Epithelial cell of proximal tubule (primary cell): ENCODE measurements at places on chromosomes 1 and 21.

DNA sequence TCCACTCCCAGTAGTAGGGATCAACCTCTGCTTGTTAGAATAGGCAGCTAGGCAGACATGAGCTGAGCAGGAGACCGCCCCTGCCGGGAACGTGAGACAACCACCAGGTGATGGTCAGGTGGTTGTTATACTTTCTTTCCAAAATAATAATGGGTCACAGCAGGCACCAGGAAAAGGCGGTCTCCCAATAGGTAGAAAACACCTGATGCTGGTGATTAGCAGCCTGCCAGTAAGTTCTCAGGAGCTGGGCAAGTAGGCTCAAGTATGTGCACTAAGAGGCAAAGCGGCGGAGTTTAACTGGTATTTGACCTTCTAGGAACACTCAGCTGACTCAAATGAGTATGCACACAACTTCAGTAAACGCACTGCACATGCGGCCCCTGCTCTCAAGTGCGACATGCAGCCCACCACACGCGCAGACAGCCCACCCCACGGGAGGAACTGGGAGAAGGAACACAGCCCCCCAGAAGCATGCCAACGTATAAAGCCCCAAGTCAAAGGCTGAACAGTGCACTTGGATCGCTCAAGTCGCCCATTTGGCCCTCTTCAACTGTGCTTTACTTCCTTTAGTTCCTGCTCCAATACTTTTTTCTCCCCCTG lies 80.0 kb downstream of the DESI2 start:
- no peak for DNase-seq

GRCh38 chr1:116375148-116375886 lies 2.3 kb downstream of the ATP1A1 start:
- DNase-seq = no peak

GRCh38 chr1:8164670-8165069 lies 138.6 kb upstream of the ERRFI1 start:
- no peak for DNase-seq

GRCh38 chr1:84862810-84863251 lies 30.2 kb downstream of the LPAR3 start:
- DNase-seq = no peak

DNA sequence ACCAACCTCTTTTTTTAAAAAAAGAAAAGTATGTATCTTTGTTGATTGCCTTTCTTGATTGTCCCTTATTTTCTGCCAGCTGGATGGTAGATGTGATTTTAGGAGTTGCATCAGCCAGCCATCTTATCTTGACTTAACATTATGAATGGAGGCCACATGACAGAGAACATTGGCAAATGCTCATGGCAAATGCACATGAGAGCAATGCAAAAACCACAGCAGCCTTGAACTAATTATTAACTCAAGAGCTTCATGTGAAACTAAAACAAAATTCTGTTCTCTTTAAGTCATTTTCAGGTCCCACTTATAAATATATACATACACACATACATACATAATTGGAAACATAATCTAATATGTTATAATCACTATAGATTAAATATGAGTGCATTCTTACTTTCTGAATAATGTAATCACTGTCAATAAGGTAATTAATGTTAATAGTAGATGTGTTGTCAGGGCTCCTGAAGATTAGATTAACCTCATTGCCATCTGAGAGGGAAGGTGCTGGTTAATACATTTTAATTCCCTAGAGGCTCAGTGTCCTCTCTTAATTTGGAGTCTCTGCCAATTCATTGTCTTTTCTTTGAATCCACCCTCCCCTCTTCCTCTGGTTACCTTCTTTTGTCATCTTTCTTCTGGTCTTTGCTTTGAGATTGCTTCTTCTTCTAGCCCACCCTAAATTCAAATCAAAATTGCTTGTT lies 962.2 kb downstream of the ADGRL2 start:
- DNase-seq = no peak

- no peak for DNase-seq
Observed at GRCh38 chr1:223496883-223497282, 103.7 kb downstream of the CCDC185 start.

DNA sequence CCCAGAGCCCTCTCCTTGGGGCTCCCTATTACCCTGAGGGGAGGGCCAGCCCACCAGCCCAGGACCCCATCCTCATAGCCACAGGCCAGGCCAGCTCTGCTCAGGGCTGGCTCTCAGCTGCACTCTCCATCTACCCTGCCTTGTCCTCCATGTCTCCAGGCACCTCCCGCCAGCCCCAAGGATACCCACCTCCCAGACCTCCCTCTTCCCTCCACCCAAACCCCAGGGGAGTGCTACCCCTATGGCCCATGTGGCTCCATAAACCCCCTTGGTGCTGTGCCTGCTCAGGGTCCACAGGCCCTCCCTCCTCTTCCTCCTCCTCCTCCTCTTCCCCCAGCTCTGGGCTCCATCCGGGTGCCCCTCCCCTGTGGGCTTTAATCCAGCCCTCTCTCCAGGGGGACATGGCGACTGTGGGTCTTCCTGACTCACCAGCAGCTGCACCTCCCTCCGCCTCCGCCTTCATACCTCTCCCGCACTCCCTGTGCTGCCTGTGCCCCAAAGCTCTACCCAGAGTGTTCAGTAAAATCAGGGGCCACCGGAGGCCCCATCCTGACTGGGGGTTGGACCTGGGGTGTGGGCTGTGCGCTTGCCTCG lies 9.1 kb downstream of the YBEY start:
- no peak for DNase-seq

DNA sequence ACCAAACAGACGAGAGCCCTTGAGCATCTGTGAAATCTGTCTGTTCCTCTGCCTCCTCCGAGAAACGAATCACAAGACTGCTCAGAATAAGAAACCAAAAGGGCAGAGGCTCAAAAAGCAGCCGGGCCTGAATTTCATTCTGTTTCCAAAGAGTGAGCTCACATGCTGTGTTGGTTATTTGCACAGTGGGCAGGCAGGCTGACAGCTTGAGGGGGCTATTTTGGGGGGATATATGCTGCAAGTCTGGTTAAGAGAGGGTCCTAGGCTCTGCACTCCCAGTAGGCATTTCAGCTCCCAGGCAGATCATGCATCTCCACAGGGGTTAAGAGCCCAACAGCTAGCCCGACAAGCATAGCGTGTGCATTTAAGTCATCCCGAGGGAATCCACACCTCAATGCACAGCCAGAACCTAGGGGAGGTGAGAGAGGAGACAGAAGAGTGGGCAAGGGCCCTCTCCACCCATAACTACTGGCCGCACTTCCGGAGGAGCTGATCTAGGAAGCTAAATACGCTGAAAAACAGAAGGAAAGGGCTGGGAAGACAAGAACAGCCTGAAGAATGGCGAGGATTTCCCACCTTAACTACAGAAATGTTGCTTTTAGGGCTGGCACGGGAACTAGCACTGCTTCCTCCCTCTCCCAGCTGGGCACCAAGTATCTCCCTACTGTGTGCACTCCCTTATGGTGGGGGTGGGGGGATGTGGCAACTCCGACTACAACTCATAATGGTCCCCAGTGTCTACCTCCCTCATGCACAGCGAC lies 3.7 kb downstream of the PGBD5 start:
- no peak for DNase-seq

GRCh38 chr1:201153474-201154388 lies 543 bp downstream of the TMEM9 start:
- DNase-seq = no peak

DNA sequence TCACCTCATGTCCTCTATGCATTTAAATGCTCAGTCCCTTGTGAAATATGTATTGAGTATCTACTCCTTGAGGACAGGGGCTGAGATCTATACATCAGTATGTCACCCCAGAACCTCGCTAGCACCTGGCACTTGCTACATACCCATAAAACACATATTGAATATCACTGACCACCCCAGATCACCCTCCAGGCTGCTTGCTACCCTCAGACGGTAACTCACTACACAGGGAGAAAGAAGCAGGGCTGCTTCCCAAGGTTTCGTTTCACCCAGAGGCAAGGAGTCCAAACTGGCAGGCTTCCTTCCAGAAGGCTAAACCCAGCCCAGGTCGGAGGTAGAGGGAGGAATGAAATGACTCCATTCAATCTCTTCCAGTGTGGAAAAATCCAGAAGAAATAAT lies 8.5 kb downstream of the INKA2 start:
- DNase-seq = no peak

GRCh38 chr1:175744833-175745232 lies 1.4 kb upstream of the TNR start:
- no peak for DNase-seq

- no peak for DNase-seq
Observed at GRCh38 chr1:157831968-157832626, 9.5 kb downstream of the CD5L start.

- DNase-seq = no peak
Observed at GRCh38 chr21:19197950-19198349, 794.4 kb upstream of the TMPRSS15 start.

DNA sequence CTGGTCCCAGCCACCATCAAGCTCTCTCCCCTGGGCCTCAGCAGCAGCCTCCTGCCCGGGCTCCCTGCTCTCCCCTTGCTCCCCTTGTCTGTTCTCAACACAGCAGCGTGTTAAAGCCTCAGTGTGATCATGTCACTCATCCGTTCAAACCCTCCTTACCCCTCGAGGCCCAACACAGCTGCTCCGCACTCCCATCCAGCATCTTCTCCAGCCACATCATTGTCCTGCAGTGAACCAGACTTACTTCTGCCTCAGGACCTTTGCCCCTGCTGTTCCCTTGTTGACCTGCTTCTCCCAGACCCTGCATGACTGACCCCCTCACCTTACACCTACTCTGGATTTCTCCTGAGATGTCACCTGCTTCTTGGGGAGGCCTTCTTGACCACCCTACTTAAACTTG lies 13.3 kb downstream of the CDK18 start:
- no peak for DNase-seq

DNA sequence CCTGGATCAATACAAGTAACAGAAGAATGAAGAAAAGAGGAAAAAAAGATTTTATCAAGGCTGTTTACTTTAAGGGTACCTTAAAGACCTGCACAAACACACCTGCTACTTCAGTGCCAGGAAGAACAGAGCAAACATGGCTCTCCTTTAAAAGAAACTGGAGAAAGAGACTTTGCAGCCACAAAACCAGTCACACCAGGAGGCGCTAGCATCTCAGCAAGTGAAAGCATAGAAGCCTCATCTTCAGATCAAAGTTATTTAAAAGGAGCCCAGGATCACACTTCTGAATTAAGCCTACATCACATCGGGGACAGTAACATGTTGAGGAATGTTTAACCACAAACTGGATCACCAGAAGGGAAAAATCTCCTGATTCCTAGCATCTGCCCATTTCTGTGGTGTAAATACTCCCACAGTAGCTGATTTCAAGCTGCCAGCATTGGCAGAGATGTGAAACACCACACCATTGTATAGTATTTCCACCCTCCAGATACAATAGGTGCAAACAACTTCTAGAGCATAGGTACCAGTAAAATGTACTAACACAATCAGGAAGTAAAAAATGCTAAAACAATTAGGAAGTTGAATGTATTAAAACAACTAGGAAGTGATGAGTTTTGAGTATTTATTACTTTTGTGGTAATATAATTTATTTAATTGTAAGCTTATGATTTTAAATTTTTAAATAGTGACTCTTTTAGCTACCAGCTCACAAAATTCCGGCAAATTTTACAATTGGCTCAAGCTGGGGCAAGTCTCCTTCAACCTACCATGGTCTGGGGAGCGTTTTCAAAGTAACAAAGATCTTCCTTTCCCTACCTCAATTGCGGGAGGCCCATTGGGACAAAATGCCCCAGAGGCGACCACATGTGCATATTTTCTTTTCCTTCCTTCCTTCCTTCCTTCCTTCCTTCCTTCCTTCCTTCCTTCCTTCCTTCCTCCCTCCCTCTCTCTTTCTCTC lies 105.3 kb upstream of the CLDN14 start:
- no peak for DNase-seq

GRCh38 chr1:195965036-195965435 lies 643.2 kb downstream of the KCNT2 start:
- no peak for DNase-seq

- DNase-seq = no peak
Observed at GRCh38 chr1:67429011-67429527, 1.1 kb downstream of the SERBP1 start.

GRCh38 chr1:157658571-157658970 lies 42.0 kb downstream of the FCRL3 start:
- DNase-seq = no peak

DNA sequence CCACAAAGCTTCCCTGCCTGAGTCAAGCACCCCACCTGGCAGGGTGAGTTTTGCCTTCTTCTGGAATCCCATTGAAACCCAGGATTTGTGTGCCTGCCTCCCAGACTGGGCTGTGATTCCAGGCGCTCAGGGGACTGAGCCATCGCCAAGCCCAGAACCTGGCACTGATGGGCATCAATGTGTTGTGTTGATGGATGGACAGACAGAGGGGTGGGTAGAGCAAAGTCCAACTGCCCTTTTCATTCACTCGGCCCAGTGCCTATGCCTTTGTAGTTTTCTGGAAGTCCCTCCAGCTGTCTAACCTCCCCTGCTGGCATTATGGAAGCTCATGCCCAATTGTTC lies 66.0 kb upstream of the LAPTM5 start:
- no peak for DNase-seq

DNA sequence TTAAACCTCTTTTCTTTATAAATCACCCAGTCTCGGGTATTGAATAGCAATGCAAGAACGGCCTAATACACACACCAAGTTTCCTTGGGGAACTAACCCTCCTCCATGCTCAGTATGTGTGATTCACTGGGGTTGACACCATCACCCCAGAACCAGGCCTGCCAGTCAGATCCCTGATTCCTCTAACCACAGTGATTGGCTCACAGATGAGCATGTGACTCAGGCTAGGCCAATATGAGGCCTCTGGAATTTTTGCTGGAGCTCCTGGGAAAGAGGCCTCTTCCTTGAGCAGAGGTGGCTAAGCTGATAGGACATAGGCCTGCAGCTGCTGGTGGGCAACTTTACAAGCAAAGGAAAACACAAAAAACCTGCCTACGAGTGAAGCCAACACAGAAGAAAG lies 74.7 kb upstream of the ZBTB40 start:
- DNase-seq = no peak

GRCh38 chr1:244639561-244639960 lies 13.4 kb upstream of the DESI2 start:
- no peak for DNase-seq

- DNase-seq = no peak
Observed at GRCh38 chr21:43917515-43918384, 52.7 kb downstream of the AGPAT3 start.

DNA sequence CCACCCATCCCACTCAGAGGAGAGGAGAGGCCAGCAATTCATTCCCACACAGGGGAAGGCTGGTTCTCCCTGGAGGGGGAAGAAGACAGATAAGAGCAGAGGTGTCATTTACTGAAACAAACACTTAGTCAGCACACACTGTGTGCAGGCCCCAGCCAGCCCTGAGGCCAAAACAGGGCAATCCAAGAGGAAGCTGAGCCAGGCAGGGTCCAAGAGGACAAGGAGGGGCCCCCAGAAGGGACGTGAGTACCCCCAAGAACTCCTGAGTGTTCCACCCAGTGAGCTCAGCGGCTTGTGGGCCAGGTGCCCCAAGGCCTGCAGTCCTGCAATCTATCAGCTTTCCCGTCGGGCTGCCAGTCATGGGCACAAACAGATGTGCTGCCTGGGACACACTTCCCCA lies 15.8 kb downstream of the ADGRB2 start:
- no peak for DNase-seq

DNA sequence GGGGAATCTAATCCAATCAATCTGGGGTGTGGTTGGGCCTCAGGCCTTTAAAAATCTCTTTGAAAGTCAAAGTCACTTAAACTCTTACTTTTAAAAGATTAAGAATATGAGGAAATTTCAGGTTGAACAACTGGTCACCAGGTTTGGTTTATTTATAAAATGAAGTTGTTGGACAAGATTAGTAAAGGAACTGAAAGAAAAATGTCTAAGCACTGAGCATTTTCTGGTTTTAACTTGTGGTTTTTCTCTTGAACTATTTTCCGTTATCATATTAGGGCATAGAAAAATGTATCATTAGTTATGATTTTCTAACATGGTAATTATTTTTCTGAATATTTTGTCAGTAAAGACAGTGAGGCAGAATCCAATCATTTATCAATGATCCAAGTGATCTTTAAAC lies 49.6 kb downstream of the RGS2 start:
- no peak for DNase-seq
